ENCODE measurements at places on chromosomes 2 and 18.

GRCh38 chr2:216222650-216223352, 113.7 kb downstream of the XRCC5 start:
- DNase-seq, result peak; percentile 3

DNA sequence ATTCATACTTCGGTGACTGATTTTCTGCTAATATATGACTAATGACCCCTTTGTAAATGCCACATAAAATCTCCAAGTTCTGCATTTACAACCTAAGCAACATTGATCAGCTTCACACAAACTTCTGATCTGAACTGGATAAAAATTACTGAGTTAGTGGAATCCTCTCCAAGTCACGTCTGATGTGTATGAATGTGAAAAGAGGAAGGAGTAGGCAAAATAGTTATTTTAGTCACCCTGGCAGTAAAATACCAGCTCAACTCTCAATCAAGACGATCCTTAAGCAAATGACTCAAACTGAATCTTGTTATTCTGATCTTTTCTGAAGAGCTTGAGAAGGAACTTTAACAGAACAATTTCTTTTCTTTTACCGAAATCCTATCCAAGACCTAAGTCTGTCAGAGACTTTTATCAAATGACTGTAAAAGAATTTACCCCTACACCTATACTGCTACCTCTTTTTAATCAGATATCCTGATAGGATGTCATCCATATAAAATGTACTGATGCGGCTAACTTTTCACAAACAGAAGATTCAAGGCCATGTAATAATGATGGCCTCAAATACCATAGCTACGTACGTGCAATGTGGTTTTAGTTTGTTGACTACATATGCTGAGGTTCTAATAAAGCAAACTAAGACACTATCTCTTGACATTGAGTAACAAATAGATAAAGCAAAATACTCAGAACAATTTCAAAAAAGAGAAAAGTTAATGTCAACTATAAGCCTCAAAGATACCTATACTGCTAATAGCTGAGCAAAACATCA, 23.7 kb downstream of the CUL3 start:
- peak; percentile 78 for DNase-seq

- peak; percentile 41 for DNase-seq
Measured at GRCh38 chr2:113167115-113167932, 6.4 kb upstream of the PSD4 start.

- peak; percentile 67 for DNase-seq
Measured at GRCh38 chr2:10668402-10669012, 21.3 kb downstream of the NOL10 start.

- DNase-seq, result no peak
Measured at GRCh38 chr18:54359233-54359632, 1.5 kb downstream of the C18orf54 start.

DNA sequence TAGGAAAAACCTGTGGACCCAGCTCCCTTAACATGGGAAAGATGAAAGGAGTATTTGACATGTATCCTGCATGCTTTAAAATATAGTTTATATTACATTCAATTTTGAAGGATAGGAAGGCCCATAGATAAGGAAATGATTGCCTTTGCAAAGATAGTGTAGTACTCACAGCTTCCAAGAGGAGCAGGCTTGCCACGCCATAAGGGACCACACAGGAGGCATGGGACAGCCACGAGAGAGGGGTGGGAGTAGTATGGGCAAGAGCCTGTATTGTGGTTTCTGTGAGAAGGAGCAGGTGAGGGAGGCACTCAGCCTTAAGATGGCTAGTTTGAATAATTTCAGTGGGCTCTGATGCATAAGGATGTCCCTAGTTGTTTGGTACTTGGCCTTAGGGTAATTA, 740.3 kb downstream of the SATB2 start:
- no peak for DNase-seq

- DNase-seq, result no peak
Measured at GRCh38 chr2:150046810-150047209, 440.7 kb downstream of the RND3 start.

DNA sequence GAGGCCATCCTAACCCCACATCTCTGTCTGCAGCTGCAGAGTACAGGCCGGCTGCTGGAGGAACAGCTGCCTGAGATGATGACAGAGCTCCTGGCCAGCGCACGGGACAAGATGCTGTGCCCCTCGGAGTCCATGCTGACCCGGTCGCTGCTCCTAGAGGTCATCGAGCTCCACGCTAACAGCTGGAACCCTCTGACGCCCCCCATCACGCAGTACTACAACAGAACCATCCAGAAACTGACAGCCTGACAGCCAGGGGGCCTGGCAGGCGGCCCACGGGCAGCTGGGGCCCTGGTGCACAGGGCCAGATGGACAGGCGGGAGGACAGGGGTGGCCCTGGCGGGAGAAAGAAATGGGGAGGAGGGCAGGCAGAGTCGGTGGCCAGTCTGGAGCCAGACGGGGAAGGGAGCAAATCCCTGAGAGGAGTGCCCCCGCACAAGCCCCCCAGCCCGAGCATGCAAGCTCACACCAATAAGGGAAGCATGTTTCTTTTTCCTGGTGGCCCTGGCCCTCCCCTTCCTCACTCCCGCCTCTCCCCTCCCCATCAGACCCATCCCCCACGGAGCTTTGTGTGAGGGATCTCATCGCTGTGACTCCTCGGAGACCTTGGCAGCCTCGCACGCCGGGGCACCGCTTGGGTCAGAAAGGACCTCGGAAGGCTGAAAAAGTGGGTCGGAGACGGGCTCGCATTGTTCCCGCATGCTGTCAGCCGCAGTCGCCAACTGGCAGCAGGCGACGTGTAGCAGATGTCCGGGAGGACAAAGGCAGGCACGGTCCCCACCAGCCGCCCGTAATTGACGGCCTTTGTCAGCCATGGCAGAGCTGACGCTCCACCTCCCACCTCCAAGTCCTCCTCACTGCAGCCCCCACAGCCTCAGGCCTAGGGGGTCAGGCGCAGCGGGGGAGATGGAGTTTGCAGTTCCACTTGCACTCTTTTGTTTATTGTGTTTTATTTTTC, 91.2 kb downstream of the SMAD7 start:
- no peak for DNase-seq

- no peak for DNase-seq
Measured at GRCh38 chr2:239807568-239807967, 217.6 kb downstream of the NDUFA10 start.

GRCh38 chr2:26401739-26402541, at the start of gene DRC1:
Gene DRC1 (plus strand): TSS chr2:26401920. CDS start chr2:26401990, 70 bp downstream.
- DNase-seq, result peak; percentile 61

DNA sequence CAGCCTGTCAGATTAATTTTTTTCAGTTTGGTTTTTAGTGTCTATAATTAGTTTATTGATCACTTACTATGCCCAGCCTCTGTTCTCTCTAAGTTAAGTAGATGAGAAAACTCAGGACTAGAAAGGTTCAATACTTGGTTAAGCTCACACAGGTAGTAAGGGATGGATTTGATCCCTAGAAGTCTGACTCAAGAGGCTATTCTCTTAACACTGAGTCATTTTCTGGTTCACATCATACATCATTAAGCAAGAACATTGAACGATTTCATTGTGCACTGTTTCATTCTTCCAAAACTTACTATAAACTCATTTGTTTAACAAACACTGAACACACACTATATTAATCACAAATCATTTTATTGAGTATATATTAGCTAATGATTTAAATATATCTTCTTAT, 54.1 kb upstream of the SLC38A11 start:
- no peak for DNase-seq

DNA sequence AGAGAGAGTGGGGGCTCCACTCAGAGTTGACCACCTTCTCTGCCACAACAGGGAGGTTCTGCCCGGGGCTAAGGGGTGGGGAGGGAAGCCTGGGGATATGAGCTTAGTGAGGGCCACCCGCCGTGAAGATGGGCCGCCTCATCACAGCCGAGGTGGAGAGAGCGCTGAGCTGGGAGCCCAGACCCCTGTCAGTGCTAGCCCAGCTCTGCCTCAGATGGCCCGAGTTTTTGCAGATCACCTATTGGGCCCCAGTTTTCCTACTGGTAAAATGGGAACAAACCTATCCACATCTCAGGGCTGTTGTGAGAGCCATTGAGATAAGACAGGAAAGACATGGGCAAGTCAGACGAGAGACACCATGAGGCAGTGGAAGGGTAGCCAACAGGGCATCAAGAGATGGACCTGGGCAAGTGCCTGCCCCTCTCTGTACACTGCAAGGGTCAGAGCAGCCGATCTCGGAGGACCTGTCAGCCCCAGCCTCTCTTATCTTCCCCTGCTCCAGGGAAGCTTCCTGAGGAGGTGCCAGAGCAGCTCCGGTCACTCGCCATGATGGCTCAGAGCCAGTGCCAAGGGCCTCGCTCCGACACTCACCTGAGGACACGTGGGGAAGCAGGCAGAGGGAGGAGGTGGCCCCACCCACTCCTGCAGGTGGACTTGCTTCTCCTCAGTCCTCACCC, 88.9 kb downstream of the MCFD2 start:
- DNase-seq, result no peak

DNA sequence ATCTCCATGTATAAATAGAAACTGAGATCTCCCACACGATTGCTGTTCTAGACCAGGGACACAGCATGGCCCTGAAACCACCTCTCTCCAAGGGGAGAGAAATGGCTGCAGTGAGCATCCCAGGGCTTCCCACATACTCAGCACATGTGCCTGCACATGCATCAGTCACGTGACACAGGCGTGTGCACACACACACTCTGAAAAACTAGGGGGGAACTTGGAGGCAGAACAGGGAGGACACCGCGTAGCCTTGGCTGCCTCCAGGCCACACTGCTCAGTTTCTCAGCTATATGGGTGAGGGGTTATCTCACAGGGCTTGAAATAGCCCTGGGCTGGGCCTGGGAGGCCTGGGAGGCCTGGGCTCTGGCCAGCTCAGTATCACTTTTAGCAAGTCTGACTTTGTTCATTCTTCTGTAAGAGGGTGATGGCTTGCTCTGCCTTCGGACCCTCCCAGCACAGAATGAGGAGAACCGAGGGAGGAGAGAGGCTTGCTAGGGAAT, 66.9 kb downstream of the EMX1 start:
- DNase-seq, result no peak
